Dermis lymphatic vessel endothelial cell (primary cell): ENCODE measurements at places on chromosomes 7 and 10. TPM values are rescaled to one million over a fixed set of nuclear protein-coding genes. Genes with fewer than 3 reads are reported as not detected.

Gene PDE1C
- 0.17 and 0.65 TPM in 2 replicates for total RNA-seq

Gene PTPRE
- 154 and 203 TPM in 2 replicates for total RNA-seq

Gene NPSR1
- not detected in 2 replicates for total RNA-seq

Gene SLC18A3
- total RNA-seq = not detected in 2 replicates

Gene LRRC27
- 7.6 and 8.6 TPM in 2 replicates for total RNA-seq

Gene NEBL
- total RNA-seq = 0.22 and 0.26 TPM in 2 replicates
